ENCODE measurements at places on chromosomes 7 and 10.

DNA sequence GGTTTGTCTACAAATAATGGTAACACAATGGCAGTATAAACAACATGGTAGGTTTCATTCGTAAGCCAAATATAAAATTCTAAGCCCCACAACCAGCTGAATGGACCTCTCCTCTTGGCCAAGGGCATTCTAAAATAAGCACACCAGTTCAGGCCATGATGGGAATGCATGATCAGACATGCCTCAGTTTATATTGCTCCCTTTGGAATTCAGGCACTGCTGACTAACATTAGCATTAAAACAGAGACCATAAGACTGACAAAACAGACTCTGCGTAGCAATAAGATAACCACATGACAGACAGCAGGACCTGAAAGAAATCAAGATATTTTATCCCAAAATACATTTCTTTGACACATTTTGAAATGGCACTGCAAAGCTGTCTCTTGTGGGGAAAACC is 125.8 kb downstream of the FAM107B start:
- DNase-seq = no peak

DNA sequence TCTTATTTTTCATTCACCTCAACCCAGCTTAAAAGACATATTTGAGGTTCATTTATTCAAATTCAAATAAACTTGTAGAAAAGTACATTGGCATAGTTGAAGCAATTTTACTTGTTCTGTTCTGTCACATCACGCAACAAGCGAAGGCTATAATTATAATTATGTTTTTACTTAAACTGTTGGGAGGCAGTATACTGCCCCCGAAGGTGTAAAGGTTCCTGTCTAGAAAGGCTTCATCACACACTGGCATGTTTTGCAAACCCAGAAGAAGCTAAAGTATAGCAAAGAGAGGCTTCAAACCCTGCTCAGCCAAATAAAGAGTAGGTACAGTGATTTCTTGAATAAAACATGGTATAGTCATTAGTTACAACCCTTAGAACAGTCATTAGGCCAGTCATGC is 62.6 kb downstream of the CDCA7L start:
- DNase-seq = no peak

DNA sequence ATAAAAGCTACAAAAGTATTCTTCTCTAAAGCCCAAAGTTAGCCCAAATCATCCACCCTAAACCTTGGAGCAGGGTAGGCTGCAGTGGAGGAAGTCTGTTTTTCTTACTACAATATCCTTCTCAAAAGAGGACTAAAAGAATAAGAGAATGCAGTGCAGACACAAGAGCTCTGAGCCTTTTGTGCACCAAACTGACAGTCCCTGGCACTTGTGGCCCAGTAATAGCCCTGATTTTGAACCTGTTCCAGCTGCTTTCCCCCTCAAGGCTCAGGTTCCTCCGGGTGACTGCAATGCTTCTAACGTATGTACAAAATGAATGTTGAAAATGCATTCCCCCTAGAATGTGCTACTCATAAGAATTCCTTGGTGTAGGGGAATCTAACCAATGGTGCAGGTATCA is 154.4 kb downstream of the JAZF1 start:
- no peak for DNase-seq

GRCh38 chr7:135158874-135159273 is 11.0 kb downstream of the TMEM140 start:
- no peak for DNase-seq

DNA sequence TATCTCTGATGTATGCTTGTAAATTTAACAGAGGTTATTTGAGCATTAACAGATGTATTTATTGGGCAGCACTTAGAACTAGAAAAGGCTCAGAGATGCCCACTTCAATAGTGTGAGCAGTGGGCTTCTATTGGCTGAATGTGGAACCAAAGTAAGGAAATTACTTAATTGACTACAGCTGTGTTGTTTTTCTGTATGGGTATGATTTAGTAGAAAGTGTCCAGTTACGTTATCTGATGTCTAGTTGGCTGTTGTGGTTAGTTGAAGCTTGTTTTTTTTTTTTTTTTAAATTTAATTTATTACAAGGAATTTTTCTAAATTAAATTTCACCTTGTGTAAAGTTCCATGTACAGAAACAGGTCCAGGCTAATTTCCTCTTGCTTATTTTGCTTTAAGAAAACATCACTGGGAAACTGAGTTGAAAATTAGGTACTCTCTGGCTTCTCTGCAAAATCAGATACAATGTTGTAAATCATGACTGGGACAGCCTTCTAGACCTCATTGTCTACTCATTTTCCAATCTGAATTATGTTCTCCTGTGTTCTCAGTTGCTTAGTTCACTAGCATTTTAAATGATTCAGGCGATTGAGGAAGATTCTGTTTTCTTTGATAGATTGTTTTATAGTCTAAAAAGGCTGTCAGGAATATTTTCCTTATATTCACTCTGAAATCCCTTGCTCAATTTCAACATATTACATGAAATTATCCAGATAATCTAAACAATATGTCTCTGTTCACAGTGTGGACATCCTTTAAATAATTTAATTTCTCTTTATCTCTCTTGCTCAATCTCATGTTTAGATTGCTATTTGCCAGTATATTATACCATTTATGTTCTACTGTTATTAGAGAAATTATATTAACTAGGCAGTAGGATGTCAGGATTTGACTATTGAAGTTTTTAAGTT is 53.0 kb downstream of the PHF14 start:
- DNase-seq = no peak

- no peak for DNase-seq
Measured at GRCh38 chr7:149883048-149883438, 9.3 kb downstream of the ATP6V0E2 start.
